Fibroblast of villous mesenchyme (primary cell): ENCODE measurements at places on chromosomes 1 and 21. TPM values are rescaled to one million over a fixed set of nuclear protein-coding genes. Genes with fewer than 3 reads are reported as not detected.

CYP2J2 gene
- under 0.01 TPM in 1 of 2 replicates, not detected in the other for total RNA-seq

C1QB gene
- total RNA-seq, result not detected in 2 replicates

KRTAP12-2 gene
- not detected in 2 replicates for total RNA-seq

TCP10L gene
- total RNA-seq, result 0.32 TPM in 1 of 2 replicates, not detected in the other

GPR37L1 gene
- under 0.01 TPM in 1 of 2 replicates, not detected in the other for total RNA-seq

FAM163A gene
- total RNA-seq, result under 0.01 TPM in 2 replicates

RAB29 gene
- total RNA-seq, result 22.2 and 43.2 TPM in 2 replicates

SYDE2 gene
- 24.2 and 27.6 TPM in 2 replicates for total RNA-seq

RAB25 gene
- total RNA-seq, result not detected in 2 replicates

DPT gene
- total RNA-seq, result 0.32 and 1.7 TPM in 2 replicates

ANKRD65 gene
- total RNA-seq, result 0.43 and 1.6 TPM in 2 replicates

AUNIP gene
- total RNA-seq, result 2.9 and 3.5 TPM in 2 replicates

CELA2B gene
- total RNA-seq, result under 0.01 TPM in 1 of 2 replicates, not detected in the other

LDLRAD1 gene
- total RNA-seq, result not detected in 2 replicates

TPR gene
- total RNA-seq, result 54.4 and 63.5 TPM in 2 replicates

TMEM59 gene
- 156 and 237 TPM in 2 replicates for total RNA-seq

AMPD1 gene
- total RNA-seq, result not detected in 2 replicates

DENND2C gene
- total RNA-seq, result 2.6 and 3.2 TPM in 2 replicates

EPHA10 gene
- under 0.01 TPM in 1 of 2 replicates, not detected in the other for total RNA-seq

C1QA gene
- total RNA-seq, result not detected in 2 replicates

NR5A2 gene
- under 0.01 TPM in 1 of 2 replicates, not detected in the other for total RNA-seq

ST3GAL3 gene
- total RNA-seq, result 16.8 and 17.4 TPM in 2 replicates

CD1E gene
- not detected in 2 replicates for total RNA-seq

PLEKHN1 gene
- 1.7 and 1.9 TPM in 2 replicates for total RNA-seq

NPHS2 gene
- total RNA-seq, result not detected in 2 replicates

CA14 gene
- total RNA-seq, result not detected in 2 replicates
